ENCODE measurements at places on chromosomes 4 and X.

- DNase-seq = no peak
Measured at GRCh38 chrX:38898261-38898660, 97.0 kb downstream of the MID1IP1 start.

- DNase-seq = no peak
Measured at GRCh38 chr4:161003418-161004057, 1160.3 kb downstream of the FSTL5 start.

DNA sequence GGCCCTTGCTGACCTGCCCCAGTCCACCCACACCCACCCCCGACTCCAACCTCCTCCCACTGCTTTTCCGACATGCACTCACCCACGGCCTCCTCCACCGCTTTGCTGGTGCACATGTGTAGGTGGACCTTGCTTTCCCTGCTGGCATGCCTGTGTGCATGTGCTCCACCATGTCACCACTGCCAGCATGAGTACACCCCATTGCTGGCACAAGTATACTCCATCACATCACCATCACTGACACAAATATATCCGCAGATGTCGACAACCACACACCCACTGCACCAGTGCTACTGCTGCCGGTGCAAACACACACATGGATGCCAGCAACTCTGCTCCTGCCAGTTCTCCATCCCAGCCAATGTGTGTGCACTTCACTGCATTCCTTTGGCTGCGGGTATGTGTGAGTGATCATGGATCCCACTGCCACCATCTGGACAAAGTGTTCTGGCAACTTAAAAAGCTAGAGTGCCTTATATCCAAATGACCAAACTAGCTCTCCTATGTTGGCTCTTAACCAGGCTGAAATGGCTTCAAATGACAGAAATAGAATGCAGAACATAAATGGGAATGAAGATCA is 1072.3 kb downstream of the RAPGEF2 start:
- DNase-seq = no peak

GRCh38 chrX:108361316-108361715 is 76.9 kb downstream of the COL4A6 start:
- DNase-seq = no peak

- no peak for DNase-seq
Measured at GRCh38 chrX:7316887-7317286, 168.9 kb upstream of the PUDP start.

DNA sequence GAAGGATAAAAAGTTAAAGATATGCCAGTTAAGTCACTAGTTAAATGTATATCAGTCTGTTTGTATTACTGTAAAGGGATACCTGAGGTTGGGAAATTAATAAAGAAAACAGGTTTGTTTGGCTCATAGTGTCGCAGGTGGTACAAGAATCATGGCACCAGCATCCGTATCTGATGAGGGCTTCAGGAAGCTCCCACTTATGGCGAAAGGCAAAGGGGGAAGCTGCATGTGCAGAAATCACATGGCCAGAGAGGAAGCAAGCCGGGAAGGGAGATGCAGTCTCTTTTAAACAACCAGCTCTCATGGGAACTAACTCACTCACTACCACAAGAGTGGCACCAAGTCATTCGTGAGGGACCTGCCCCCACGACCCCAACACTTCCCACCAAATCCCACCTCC is 91.9 kb upstream of the SH3RF1 start:
- DNase-seq = no peak

DNA sequence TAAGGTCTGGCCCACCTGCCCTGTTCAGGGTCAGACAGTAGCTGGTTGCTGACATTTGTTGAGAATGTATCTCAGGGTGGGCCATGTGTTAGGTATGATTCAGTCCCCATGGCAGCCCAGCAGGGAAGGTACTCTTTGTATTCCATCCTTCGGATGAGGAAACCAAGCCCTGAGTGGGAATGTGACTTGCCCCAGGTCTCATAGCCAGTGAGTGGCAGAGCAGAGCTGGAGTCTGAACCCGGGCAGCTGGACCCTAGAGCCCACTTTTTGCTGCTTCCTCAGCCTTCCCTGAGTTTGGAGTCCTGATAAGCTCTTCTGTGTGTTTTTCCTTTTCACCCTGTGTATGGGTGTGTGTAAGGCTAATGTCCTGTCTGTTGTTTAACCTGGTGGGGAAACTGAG is 21.6 kb upstream of the UBA1 start:
- no peak for DNase-seq

- peak; percentile 17 for DNase-seq
Measured at GRCh38 chrX:111411983-111412382, at the start of gene DCX. DCX (minus strand) TSS chrX:111412192; CDS start chrX:111410398, 1,794 bp downstream.

- DNase-seq = no peak
Measured at GRCh38 chr4:5650040-5650439, 58.3 kb downstream of the EVC2 start.

DNA sequence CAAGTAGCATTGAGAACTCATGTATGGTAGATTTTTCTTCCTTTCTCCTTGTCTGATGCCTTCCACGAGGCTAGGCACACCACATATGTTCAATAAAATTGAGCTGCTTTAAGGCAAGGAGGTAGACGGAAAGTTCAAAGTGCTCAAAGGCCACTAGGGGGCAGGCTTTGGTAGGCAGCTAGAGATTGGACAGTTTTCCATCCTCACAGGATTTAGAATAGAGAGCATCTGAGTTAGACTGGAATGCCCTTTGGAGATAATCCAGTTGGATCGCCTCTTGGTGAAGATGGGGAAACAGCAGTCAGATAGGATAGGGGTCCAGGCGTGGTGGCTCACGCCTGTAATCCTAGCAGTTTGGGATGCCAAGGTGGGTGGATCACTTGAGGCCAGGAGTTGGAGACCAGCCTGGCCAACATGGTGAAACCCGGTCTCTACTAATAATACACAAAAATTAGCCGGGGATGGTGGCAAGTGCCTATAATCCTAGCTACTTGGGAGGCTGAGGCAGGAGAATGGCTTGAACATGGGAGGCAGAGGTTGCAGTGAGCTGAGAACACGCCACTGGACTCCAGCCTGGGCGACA is 30.4 kb downstream of the ELF4 start:
- peak; percentile 27 for DNase-seq

GRCh38 chr4:93359586-93359985 is 469.0 kb upstream of the ATOH1 start:
- DNase-seq = no peak

GRCh38 chr4:3613967-3614730 is 81.9 kb upstream of the LRPAP1 start:
- peak; percentile 79 for DNase-seq

- DNase-seq = no peak
Measured at GRCh38 chrX:99973572-99974226, 436.4 kb downstream of the PCDH19 start.

DNA sequence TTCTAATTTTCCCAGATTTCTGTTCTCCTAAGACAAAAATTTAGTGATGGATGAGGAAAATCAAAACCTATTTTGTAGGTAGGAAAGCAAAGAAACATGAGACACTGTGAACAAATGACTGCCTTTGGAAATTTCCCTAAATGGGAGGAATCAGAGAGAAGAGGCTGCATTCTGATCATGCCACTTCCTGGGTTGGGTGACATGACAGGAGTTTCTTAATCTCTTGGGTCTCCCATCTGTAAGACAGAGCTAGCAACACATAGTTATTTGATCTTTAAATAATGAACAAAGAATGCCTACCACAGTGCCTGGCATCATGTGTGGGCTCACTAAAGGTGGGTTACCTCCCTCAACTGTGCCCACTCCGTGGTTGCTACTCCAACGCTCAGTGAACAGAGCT is 57.1 kb downstream of the CCDC149 start:
- DNase-seq = no peak

DNA sequence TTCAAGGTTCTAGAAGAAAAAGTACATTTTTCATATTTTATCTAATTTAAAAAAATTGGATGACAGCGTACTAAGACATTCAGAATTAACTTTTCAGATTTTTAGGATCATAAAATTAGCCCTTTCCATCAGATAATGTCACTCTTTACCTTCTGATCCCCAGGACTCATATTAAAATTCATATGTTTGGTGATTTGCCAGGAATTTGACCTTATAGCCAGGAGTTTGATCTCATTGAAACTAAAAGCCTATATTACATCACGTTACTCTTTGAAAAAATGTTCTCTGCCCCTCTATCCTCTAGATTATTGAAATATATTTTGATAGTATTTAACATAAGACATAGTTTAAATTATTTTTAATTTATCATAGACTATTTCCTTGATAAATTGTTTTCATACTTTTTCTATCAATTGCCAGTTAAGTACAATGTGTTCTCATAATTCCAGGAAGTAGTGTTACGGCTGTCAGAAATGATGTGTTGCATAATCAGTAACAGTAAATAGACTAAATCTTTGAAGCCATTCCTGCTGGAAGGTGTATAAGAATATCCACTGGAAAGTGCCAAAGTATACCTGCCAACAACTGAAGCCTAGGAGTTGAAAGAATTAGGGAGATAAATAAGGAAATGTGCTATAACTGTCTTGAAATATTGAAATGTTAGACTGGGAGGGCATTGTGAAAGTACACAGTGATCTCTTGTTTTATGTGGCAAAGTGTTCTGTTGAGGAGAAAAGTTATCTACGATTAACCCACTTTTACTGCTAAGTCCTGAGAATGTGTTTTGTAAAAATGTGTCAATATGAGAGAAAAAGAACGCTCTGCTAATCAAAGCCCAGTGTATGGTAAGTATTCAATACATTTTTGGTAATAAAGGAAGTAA is 32.9 kb upstream of the PDGFC start:
- DNase-seq = no peak

- DNase-seq = no peak
Measured at GRCh38 chr4:46506876-46507275, 116.9 kb upstream of the GABRA2 start.

GRCh38 chr4:85968945-85969819 is 390.7 kb downstream of the MAPK10 start:
- DNase-seq = peak; percentile 38

- peak; percentile 55 for DNase-seq
Measured at GRCh38 chr4:153318696-153319320, 25.7 kb upstream of the MND1 start.

DNA sequence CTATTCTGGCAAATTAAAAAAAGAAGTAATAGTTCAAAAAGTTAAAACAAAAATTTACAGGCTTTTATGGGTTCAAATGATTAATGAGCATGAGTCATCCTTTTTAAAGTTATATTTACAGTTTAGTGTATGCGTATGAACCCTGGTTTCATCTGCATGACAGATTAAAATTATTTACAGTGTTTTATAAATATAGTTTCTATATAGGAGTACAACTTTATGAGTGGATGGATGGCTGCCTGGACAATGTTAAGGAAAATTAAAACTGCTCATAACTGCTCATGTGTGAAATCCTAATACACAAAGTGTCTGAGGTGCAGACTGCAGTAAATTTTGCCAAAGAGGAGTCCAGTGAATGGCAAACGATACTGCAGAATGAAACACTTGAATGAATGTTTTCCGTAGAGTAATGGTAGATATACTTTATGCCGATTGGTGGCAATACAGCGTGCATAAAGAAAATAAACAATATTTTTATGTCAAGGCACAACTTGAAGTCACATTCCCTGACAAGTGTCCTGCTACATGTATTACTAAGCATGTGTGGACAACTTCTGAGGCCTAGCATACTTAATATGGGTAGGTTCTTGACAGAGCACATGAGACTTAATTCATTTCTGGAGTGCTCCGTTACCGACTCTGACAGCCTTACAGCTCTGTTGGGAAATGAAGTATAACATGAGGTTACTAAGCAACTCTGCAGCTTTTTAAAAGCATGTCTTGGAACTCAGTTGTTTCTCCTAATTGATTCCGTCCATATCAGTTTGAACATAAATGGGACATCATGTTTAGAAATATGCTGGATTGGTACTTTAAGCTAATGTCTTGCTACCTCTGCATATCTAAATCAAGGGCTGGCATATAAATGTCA is 985.6 kb upstream of the PCDH7 start:
- DNase-seq = no peak

- DNase-seq = no peak
Measured at GRCh38 chr4:11009281-11009680, 324.7 kb upstream of the CLNK start.

DNA sequence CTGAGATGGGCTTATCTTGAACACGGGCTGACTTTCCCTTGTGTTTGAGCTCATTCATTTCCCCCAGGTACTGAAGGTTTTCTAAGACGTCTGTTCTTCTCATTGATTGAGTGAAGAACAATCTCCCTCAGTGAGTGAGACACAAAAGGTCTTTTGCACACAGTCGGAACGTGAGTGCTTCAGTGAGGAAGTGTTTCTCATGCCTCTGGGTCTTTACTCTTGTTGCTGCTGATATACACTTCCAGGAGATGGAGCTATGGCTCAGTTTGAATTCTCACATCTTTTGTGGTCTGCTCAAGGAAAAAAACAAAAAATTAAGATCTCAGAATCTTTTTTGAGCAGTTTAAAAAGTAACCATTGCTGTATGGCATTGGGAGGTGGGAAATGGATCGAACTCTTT is 981.9 kb upstream of the TENM3 start:
- DNase-seq = peak; percentile 32

DNA sequence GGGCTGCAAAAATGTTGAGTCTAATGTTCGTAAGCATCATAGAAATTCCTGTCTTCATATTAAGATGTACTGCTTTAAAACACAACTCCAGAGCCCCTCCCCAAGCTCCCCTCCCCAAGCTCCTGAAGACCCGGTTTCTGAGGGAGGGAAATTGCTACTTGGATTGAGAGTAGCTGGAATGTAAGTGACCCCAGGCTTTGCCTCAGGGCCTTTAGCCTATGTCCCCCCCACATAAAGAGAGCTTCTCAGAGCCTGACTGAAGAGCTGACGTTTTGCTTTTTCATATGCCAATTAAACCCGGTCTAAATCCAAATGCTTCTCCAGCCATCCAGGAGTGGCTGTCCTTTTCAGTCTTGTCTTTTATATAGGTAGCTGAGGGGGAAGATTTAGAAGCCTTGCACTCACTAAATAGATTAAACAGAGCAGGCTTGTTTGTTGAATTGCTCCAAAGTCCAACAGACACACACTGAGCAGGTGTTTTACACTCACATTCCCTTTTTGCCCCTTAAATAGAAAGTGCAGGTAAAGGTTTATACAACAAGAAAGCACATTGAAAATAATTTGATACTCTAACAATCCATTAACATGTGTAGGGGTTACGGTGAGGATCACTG is 19.6 kb downstream of the ARX start:
- DNase-seq = no peak

DNA sequence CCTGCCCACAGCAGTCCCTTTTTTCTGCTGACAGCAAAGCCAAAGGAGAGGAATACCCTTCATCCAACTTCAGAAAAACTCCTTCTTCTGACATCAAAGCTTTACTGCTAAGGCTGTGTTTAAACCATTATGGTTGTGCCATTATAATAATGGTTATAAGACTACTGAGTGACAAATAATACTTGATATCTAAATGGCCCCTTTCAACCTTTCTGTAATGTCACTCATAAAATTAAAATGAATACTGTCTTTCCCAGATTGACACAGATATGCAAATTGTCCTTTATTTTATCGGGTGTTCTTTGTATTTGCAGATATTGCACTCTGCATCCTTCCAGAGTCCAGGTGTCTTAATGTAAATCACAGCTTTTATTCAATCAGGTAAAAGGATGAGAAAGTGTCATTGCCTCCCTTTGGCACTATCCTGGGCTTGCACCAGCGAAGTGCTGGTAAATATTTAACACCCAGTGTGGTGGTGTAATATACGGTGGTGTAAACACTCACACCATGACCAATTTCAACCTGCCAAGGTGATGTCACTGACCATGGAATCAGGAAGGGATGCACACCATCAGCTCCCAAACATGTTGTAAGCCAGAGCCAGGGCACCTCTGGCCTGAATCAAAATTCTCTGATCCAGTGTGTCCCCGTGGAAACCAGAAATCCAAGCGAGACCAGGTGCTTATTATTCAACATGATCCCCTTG is 139.4 kb upstream of the TENM3 start:
- DNase-seq = no peak

Measured in COR-L47 (cell line).